ENCODE measurements at places on chromosomes 5 and 9.

- no peak for DNase-seq
Measured at GRCh38 chr5:124546643-124547042, 199.8 kb downstream of the ZNF608 start.

DNA sequence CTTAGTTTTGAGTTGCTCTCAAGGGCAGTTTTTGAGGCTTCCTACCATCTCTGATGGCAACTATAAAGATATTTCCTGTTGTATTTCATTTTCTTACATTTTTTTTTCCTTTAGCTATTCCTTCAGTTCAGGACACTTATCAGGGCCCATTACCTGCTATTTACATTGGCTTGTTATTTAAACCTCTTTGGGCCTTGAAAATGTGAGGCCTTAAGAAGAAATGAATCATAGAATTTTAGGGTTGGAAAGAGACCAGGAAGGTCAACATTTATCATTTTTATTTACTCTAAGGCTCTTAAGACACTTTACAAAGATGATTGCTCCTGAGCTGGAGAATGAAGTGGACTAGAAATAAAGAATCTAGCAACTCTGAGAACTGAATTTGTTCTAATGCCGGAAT lies 335.2 kb downstream of the DTWD2 start:
- DNase-seq, result no peak

- DNase-seq, result no peak
Measured at GRCh38 chr9:78567693-78568092, 270.8 kb downstream of the PSAT1 start.

DNA sequence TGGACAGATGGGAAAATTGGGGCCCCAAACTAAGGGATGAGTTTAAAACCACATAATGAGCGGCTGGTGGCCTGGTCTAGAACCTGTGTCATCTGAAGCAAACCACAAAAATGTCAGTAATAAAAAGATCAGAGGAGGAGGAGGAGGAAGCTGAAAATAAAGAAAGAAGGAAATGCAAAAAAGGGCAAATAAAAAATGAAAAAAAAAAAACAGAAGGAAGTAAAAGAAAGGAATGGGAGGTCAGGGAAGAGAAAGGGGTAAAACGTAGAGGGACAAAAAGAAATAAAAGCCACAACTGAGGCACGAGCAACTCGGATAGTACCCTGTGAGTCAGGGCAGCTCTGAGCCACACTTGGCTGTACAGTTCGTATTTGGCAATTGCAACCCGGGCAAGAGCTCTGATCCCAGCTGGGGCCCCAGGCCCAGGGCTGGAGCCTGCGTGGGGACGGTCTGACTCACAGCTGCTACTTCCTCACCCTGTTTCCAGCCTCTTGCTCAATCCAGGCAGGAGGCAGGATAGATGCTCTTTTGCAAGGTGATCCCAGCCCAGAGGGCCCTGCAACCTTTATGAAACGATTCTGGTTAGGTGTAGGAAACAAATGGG lies 137.9 kb upstream of the TRIM32 start:
- no peak for DNase-seq

- DNase-seq, result peak; percentile 66
Measured at GRCh38 chr9:136138566-136138965, 19.9 kb upstream of the TMEM250 start.

DNA sequence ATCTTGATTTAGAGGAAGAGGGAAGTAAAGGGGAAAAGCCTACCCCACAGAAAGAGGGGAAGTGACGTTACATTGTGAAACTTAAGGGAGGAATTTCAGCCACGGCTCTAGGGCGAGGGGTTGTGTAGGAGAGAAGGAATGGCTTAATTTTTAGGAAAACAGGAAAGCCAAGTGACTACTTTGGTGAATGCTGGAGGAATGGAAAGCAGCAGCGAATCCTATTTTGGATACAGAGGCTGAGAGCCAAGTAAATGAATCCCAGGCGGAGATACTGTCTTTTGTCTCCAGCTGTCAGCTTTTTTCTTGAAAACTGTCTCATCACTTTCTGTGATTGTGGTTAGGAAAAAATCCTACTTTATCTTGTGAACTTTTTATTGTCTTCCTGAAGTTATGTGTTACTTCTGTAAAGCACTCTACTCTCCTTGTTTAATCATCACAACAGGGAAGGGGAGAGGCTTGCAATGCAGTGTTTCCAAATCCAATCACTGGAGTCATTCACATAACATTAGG lies 188.4 kb downstream of the TSSK1B start:
- no peak for DNase-seq

DNA sequence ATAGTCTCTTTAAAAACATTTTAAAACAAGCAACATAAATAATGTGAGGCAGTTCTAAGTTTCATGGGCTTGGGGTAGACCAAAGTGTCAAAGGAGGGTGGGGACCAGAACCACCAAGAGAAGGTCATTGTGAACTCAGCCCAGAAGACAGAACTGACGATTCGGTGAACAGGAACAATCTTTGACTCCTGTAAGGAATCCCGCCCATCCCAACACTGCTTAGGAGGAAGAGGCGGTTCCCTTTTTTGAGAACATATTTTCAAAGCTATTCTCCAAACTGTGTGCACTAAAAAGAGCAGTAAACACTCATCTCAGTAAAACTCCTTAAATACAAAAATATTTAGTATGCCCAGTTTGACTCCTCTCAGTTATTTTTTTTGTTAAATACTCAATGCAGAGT lies 176.5 kb upstream of the TLE4 start:
- no peak for DNase-seq

DNA sequence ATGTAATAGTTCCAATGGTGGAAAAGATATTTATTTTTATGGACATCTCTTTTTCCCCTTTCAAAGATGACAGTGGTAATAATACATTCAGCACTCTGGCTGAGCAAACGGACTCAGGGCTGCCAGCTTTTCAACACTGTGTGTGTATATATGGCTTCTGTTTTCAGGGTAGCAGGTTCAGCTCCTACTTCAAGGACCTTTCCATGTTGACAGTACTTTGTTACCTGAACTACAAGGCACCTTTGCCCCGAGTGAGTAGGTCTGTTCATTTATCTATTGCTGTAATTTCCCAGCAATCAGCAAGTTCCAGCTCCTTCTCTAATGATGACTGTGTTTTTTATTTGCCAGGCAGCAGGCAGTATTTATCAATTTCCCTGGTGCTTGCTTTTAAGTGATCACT lies 387.4 kb upstream of the KIF2A start:
- DNase-seq, result no peak

DNA sequence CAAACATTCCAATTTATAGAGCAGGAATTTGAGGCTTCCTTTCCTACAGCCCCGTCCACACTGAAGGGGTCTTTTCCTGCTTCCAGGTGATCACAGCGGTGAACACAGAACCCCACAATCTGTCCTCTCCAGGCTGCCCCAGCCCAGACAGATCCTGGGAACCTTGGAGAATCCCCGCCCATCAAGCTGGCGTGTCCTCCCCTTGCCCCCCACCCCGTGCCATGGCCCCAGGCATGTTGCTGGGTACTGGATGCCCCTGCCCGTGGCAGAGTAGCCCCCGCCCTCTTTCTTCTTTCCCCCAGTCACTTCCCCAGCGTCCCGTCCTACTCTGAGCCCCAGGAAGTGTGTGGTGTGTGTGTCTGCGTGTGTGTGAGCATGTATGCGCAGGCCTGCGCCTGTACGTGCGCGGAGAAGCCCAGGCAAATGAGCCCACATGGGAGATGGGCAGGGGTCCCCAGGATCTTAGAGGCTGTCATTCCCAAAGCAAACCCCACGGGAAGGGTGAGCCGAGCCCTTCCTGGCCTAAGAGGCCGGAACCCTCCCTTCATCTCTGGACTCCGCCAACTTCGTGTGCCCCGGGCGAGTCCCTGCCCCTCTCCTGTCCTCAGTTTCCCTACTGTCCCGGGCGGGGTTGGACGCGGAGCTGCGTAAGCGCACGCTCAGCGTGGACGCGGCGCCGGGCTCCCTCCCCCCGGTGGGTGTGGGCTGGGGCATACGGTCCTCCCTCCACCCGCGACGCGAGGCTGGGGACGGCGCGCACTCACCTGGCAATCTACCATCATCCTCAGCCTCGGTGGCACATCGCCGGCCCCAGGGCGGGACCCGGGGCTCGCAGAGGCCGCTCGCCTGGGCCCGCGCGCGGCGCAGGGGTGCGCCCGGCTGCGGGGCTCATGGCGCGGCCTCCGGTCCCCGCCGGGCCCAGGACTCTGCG lies 15.2 kb downstream of the GBGT1 start:
- DNase-seq, result no peak

DNA sequence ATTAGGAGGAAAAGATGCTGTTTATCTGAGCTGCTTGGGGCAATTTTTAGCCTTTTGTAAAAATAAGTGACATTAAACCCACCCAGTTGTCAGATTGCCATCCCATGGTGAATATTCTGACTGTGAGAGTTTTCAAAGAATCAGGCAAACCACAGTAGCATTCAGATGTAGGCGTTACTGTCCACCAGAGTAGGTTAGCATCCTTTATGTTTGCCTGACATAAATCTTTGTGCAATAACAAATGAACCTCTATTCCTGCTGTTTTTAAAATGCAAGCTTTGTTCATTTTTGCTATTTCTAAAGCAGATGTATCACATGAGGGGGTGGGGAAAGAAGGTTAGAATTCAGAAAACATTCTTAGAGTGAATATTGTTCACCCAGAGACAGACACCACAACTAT lies 427.8 kb downstream of the CDH9 start:
- DNase-seq, result no peak

- peak; percentile 54 for DNase-seq
Measured at GRCh38 chr9:113219186-113219936, 1.7 kb downstream of the FKBP15 start.

GRCh38 chr9:135707252-135708138 lies 5.5 kb downstream of the KCNT1 start:
- DNase-seq, result no peak

DNA sequence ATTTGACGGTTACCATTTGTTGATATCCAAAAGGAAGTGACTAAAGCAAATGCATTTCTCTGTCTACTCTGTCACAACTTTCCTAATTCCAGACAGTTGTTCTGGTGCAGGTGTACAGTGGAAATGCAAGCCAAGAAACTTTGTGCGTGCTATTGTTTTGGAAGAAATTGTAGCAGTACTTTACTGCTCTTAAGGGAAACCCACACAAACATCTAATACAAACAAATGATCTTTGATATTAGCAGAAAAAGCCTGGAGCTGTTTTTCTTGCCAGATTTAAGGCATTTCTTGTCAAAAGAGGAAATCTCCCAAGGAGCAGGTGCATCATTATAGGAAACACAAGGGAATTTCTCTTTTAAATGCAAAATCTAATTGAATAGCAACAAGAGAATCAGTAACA lies 2.0 kb downstream of the SNCAIP start:
- no peak for DNase-seq

DNA sequence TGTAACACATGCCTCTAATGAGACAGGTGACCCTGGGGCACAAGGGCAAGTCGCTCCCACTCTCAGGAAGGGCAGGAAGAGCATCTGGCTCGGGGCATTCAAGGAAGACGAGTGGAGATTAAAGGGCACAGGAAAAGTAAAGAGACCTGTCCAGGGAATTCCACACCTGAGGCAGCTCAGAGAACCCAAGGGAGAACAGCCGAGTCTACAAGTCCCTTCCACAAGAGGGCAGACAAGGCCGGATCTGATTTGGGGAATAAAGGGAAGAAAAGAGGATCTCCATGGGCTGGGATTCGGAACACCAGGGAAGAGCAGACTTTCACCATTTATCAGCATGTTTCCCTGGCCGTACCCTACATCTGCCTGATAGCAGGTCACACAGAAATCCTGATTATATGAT lies 28.1 kb downstream of the GPX3 start:
- no peak for DNase-seq

GRCh38 chr9:93361995-93362394 lies 89.5 kb upstream of the FAM120A start:
- no peak for DNase-seq

DNA sequence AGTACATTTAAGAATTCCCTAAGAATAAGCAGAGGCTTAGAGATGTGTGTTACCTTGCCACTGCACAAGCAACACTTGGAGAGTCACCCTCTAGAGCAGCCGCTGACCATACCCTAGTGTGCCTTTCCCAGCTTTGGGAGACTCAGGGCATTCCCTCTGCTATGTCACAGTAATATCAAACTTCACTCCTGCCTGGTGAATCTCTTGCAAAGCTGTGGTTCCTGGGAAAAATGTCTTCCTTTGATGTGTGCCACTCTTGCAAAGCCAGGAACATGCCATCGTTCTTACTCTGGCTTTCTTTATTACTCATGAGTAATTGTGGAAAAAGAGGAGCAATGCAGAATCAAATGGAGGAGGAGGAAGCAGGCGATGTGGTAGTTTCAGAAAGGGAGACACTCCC lies 173.2 kb downstream of the CCDC192 start:
- no peak for DNase-seq

GRCh38 chr5:138573949-138574670 lies 1.1 kb downstream of the HSPA9 start:
- DNase-seq, result no peak

- no peak for DNase-seq
Measured at GRCh38 chr5:168302785-168303184, 11.3 kb downstream of the WWC1 start.

- DNase-seq, result no peak
Measured at GRCh38 chr9:133990366-133991213, 1.5 kb downstream of the VAV2 start.

DNA sequence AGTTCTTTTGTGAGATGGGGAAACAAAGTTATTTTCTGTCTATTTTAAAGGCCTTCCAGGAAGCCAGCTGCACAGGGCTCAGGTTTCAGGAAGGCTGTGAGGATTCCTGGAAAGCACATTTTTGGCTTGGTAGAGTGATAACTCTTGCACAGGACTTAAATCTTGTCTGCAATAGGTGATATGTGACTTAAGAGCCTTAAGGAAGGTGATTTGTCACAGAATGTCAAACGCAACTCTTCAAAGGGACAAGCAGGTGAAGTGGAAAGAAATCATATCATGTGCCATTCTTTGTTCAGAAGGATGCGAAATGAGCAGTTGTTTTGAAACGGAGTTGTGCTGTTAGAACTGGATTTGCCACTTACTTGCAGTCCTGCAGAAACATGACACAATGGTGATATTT lies 459.3 kb downstream of the MAT2B start:
- DNase-seq, result no peak

GRCh38 chr9:91421971-91422757 lies 1.5 kb downstream of the NFIL3 start:
- peak; percentile 28 for DNase-seq

GRCh38 chr5:103464835-103465484 lies 97.6 kb downstream of the NUDT12 start:
- DNase-seq, result no peak

DNA sequence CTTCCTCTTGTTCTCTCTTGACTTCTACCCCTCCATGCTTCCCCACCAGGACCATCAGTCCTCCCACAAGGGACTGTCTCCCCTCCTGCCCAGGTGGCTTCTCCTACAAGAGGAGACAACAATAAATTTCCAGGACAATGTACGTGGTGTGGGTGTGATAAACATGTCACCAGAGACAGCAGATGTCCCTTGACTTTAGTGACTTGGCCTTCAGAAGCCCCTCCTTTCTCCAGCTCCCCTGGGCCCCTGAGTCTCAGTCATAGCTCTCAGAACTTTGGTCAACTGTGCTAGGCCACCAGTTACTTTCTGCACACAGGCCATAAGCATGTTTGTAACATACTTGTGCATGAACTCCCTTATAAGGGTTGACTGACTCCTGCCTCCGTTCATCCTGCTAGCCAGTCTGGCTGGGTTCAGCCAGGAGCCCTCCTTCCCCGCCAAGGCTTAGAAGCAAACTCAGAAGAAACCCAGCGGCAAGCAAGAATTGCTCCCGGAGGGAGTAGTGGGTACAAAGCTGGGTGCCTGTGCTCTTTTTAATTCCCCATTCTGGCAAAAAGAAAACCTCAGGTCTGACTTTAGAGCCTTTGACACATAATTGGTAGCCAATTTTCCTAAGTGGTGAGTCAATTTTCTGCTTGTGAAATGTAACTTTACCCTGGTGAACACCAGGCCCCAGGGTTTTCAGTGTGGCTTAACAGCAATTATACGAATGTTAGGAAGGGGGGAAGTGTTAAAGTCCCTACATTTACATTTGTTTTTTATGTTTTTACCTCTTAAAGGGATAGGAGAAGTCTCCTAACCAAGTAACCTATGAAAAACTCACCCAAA lies 49.2 kb downstream of the EBF1 start:
- peak; percentile 40 for DNase-seq

Data from GM13976 (cell line).